ENCODE measurements at places on chromosomes 12 and 14. TPM values are rescaled to one million over a fixed set of nuclear protein-coding genes. Genes with fewer than 3 reads are reported as not detected.

DNA sequence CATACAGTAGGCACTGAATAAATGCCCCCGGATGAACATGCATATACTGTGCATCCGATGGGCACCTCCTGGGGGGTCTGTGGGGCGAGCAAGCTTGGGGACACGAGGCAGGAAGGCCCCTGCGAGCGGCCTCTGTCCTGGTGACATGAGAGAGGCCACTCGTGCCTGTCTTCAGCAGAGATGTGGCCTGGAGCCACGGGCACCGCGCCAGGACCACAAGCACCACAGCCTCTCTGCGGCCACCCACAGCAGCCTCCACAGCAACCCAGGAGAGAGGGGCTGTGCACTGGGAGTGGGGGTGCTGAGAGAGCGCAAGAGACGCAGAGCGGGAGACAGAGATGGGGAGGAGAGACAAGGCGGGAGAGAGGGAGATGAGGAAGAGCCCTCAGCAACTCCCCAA, 118.5 kb downstream of the RFLNA start:
- no peak for DNase-seq

- DNase-seq, result no peak
These were observed 170.1 kb downstream of the DPY19L2 start for GRCh38 chr12:63498239-63498638.

- DNase-seq, result no peak
These were observed 89.2 kb downstream of the PDZRN4 start for GRCh38 chr12:41277100-41277945.

- DNase-seq, result no peak
These were observed 114.3 kb upstream of the PDZRN4 start for GRCh38 chr12:41073633-41074472.

- no peak for DNase-seq
These were observed 58.7 kb upstream of the PRMT8 start for GRCh38 chr12:3432176-3432742.

DNA sequence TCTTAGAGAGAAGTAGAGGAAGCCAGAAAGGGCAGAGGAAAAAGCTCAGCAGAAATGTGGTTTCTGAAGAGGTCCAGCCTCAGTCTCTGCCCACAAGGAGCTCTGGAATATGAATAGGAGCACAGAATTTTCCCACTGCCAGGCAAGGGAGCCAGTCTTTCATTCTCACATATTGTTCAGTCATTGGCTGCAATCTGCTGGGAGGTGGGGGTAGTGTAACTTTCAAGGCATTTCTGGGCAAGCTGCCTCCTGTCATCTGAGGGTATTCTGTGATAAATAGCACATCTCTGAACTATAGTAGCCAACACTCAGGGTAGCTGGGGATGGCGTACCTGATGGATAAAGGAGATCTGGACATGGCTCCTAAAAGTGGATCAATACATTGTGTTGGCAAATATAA, 127.2 kb downstream of the LRRK2 start:
- DNase-seq, result no peak

GRCh38 chr12:92467886-92468285, 234.9 kb upstream of the PLEKHG7 start:
- no peak for DNase-seq

GRCh38 chr12:99859126-99859525, 125.6 kb downstream of the ANKS1B start:
- DNase-seq, result no peak

Gene GALNT8
- 1.4 TPM for total RNA-seq

- DNase-seq, result no peak
These were observed 108.1 kb upstream of the G2E3 start for GRCh38 chr14:30450631-30451545.

DNA sequence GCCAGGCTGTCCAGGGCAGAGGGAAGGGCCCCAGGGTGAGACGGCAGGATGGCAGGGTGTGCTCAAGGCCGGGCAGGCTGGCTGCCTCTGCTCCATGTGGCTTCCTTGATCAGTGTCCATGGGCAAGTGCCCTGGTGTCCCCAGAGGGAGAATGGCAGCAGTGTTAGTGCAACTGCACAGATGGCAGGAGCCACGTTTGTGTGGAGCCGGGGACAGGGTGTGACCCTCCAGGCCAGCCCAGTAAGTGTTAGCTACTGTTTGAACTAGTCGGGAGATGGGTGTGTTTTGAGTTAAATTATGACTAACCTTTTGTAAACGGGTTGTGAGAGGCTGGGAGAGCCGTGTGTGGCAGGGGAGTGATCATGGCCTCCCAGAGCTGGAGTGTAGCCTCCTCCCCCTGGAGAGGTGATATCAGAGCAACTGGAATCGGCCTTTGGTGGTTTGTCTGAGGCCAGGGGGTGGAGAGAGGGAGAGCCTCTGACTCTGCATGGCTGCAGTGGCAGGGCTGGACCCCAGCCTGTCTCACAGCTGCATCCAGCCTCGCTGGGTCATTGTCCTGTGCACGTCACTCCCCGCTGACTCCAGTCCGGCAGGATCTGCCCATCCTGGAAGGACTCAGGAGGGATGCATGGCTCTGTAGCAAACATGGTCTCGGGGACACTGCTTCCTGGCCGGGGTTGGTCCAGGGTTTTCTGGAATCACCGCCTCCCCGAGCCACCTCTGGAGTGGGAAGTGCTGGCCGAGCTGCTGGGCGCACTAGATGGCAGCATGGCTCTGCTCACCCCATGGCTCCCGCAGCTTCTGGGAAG, 27.8 kb downstream of the AACS start:
- no peak for DNase-seq

DNA sequence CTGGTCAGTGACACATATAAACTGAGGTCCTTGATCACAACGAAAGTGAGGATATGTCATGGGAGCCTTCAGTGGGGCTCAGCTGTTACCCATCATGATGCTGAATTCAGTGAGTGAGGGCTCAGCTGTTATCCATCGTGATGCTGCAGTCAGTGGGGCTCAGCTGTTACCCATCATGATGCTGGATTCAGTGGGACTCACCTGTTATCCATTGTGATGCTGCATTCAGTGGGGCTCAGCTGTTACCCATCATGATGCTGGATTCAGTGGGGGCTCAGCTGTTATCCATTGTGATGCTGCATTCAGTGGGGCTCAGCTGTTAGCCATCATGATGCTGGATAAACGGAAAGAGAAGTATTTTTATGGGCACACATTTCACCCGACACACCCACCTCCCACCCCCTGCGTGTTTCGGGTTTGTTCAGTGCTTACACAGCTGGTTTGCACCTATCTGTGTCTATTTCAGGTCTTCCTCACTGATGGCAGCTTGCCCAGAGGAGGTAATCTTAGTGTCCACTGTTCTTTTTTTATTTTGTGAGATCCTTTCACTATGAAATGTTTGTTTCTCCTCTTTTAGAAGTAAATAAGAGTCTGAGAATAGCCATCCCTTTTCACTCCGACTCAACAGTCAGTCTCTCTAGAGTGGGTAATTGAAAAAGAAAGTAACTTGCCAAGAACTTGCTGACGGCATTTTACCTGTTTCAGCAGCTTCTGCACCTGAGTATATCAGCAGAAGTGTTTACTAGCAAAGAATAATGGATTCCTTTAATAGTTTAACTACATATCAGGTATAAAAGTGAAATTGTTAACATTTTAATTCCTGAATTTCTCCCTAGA, 183.0 kb downstream of the ERC1 start:
- DNase-seq, result no peak

Gene SIX4
- total RNA-seq, result not detected

DNA sequence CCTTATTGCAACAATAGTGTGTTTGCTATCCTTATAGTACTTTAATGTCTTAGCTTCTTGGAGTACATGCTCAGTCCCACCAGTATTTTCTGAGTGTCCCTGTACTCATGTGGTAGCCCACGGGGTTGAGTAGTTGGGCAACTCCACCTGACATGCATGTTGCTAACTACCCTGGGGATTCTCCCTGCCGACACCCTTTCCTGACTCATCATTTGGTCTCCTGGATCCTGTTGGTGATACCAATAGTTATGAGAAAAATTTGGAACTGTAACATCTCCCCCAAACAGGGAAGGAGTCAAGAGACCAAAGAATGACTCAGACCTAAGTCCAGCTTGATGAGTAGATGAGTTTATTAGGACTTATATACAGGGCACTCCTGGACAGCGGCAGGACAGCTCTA, 101.6 kb downstream of the BRMS1L start:
- no peak for DNase-seq

Gene SLCO1B1
- not detected for total RNA-seq

DNA sequence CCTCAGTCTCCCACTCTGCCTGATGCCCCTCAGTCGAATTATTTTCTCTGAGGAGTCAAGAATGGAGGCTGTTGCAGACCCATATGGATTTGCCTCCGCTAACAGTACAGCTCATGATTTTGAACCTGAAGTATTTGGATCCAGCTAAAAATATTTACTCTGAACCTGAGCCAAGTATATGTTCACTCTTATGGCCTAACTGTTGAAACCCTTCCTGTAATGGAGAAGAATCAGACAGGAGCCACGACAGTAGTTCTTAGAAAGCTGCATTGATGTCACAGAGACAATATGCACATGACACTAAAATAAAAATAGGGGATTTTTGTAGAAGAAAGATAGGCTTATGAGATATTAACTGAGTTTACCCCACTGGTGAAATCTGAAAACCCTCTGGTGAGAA, 1128.3 kb upstream of the FLRT2 start:
- no peak for DNase-seq

Gene PPP4R4
- total RNA-seq, result 6.7 TPM

- DNase-seq, result no peak
These were observed 112.3 kb upstream of the BCL2L14 start for GRCh38 chr12:11958221-11959091.

DNA sequence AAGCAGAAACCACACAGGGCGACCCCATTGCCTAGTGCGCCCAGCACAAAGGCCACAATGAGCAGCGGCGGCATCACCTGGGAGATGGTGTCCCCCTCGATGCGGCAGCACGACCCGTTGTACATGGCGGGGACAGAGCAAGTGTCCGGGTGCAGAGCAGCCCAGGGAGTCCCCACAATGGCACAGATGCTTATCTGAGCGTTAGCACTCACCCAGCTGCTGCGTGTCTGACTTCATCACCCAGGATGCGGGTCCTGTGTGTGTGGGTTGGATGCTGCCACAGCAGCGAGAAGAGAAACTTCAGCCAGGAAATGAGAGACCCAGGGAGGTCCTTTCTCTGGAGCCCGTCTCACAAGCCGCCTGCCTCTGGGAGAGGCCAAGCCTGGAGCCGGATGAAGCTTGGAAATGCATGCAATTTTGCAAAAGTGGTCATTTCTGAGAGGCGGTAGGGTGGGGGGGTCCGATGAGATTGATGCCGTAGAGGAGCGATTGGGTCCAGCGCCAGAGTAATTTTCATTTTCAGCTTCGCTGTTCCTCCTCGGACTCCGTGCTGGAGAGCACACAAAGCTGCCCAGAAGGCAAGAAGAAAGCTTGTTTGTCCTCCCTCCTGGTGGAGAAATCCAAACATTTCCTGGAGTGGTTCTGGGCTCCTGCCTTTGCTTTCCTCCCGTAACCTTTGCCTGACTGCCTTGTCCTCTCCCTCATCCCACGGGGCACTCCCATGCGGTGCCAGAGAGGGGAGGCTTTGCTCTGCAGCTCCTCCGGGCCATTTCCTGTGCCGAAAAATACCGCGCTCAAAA, at the start of gene HCAR1:
Gene HCAR1, minus strand, starts transcription at position 630 of the 800 bp plus-strand sequence. Its CDS starts 505 bp downstream, at position 125.
- no peak for DNase-seq

GRCh38 chr12:96878704-96879103, 28.4 kb upstream of the NEDD1 start:
- DNase-seq, result no peak

- DNase-seq, result no peak
These were observed 991.6 kb downstream of the GALC start for GRCh38 chr14:87001333-87001732.

- DNase-seq, result no peak
These were observed 42.5 kb downstream of the TPH2 start for GRCh38 chr12:71981149-71981548.

DNA sequence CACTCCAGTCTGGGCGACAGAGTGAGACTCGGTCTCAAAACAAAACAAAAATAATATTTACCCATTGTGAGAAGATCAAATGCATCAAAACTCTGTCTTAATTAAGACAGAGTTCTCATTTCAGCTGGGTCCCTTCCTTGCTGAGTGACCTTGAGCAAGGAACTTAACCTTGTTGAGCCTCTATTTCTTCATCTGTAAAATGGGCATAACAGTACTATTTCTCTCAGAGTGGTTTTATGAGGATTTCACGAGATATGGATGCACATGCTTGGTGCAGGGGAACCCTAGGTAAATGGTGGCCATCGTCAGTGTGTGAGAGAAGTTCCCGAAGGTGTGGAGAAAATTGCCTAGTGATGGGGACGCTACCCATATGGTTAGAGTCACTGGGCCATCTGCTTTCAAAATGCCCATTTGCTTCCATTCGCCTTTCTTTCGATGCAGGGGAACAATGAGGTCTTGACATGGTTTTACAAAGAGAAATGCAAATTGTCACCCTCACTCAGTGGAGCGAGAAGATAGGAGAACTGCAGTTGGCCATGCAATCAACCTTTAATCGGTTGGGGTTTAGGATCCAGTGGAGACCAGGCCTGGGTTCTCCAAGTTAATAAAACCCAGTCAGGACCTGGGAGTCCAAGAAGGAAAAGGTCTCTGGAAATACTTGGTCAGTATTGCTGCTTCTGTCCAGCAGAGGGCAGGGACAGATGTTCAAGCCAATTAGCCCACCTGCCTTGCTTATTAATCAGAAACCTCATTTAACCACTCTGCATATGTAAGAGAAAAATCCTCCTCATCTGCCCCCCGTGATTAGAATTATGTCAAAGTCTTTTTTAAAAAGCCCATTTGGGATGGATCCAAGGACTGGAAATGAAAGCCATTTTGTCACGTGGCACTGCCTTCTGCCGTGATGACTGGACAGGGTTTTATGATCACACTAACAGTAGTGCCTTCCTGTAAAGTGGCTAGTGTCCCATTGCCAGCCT, 37.2 kb downstream of the CFAP251 start:
- DNase-seq, result no peak

DNA sequence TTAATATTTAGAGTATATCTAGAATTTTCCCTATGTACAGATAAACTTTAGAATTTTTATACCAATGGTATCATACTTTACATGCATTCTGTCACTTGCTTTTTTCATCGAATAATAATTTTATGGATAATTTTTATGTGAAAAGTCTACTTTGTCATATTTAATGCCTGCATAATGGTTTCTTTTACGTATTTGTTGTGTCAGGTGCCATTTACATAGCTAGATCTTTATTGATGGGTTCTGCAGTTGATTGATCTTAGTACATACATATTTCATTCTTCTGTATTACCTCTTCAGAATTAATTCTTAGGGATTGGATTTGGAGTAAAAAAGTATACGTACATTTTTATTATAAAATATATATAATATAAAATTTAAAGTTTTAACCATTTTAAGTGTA, 77.7 kb upstream of the NEDD1 start:
- DNase-seq, result no peak

- no peak for DNase-seq
These were observed 19.1 kb downstream of the AMN start for GRCh38 chr14:102941419-102942011.

DNA sequence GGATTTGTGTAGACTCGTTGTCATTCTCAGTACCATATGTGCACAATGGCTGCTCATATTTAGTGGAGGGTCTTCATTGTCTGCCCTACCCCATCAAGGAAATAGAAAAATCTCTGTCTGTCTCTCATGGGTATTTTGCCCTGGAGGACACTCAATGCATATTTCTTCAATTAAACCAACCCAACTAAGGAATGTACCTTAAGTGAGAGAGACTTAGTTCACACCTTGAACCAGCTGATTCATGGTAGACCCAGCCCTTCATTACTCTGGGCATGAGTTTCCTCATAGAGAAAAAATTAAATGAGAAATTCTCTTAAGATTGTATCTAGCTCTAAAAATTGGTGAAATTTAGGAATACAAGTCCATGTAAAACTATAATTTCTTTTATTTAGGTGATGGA, 107.1 kb upstream of the PLEKHG7 start:
- DNase-seq, result no peak

- no peak for DNase-seq
These were observed 100.7 kb upstream of the ATF7IP start for GRCh38 chr12:14264778-14265177.

Gene ENDOU
- total RNA-seq, result 0.12 TPM

Gene RERG
- not detected for total RNA-seq

Gene TAS2R31
- 3.4 TPM for total RNA-seq

Gene TMEM119
- total RNA-seq, result 3.9 TPM

Measured in T-helper 17 cell (primary cell).